Activated naive CD4-positive, alpha-beta T cell treated with anti-CD3 and anti-CD28 coated beads, Interleukin-2, amount 10 ng/mL, durations not matched to agents 7 days and 5 days (primary cell): ENCODE measurements at places on chromosomes 2 and 18.

GRCh38 chr2:30584116-30584515, 137.1 kb downstream of the LCLAT1 start:
- no peaks in the 10 kb centered on the region for H3K4me1 ChIP-seq
- DNase-seq, result no peak
- H3K4me3 ChIP-seq, result no peak overlapping the region
- peaks cover 12% of the 10 kb centered on the region for H3K36me3 ChIP-seq

DNA sequence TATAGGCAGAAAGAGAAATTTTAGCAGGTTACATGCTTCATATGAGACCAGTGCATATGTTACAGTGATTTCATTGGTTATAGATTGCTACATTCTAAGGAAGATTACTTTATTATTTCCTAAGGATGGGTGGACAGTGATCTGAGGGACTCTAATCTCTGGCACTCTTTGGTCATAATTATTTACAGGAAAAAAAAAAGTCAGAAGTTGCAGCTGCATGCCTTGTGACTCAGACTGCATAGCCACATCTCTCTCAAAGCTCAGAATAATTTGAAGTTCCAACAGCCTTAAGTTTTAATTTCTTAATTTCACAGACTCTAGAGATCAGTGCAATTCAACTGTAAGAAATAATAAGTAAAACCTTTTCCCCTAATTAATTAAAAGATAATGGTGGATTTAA, 27.1 kb upstream of the BARD1 start:
- peaks cover 7% of the 10 kb centered on the region for H3K27me3 ChIP-seq
- no peak overlapping the region for H3K4me3 ChIP-seq
- no peak for DNase-seq

- H3K27ac ChIP-seq, result no peak overlapping the region
- H3K36me3 ChIP-seq, result peaks cover 11% of the 10 kb centered on the region
- H3K4me1 ChIP-seq, result peaks cover 33% of the 10 kb centered on the region
- H3K27me3 ChIP-seq, result no peaks in the 10 kb centered on the region
Measured at GRCh38 chr2:101801496-101801895, 104.0 kb downstream of the MAP4K4 start.

DNA sequence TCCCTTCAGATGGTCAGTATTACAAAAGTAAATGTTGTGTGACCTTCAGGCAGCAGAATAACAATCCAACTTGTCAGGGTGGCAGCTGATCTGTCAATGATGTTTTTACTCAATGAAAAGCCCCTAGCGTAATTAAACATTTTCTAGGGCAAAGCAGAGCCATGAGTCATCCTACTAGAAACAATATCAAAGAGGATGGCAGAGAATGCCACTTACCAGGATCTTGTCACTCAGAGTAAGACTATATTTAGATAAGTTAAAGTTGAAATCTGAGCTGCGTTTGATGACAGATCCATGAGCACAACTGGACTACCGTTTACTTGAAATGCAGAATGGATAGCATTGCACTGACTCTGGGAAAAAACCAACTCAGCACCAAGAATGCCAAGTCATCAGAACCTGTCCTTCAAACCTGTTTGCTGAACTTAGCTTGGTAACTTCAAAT, 612.6 kb upstream of the ACVR2A start:
- H3K4me3 ChIP-seq, result no peak overlapping the region
- no peak overlapping the region for H3K27ac ChIP-seq
- H3K36me3 ChIP-seq, result no peaks in the 10 kb centered on the region
- no peaks in the 10 kb centered on the region for H3K27me3 ChIP-seq

DNA sequence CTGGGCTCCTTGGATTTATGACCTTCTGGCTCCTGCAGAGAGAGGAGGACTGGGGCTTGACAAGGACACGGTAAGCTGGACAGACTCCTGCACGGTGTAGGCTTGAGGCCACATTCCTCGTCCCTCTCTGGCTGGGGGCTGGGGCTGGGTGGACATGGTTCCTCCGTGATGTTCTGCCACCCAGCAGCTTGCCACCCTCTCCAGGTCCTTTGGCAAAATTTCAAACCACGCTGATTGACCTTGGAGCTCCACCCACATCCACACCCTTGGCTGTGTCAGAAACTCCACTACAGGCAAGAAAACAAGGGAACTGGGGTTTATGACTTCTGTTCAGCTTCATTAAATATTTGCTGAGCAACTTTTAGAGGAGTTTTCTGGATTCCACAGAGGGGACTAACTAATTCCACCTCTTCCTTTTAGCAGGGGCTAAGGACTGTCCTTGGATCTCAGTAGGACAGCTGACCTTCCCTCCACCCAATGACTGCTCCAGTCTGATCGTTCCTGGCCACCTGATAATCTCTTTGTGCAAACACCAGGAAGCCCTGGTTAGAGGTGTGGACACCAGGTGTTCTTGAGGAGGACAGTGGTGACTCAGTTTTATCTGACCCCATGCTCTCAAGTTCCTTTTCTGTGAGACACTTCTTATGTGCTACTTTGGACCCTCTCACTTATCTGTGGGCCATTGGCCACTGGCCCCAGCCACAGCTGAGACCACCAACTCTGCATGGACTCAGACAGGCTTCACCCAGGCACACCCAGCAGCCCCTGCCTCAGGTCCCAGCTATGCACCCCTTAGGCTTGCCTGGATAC, 29.3 kb downstream of the GPR55 start:
- peaks cover 80% of the 10 kb centered on the region for H3K27me3 ChIP-seq
- no peak for DNase-seq
- H3K4me3 ChIP-seq, result no peak overlapping the region
- H3K36me3 ChIP-seq, result no peaks in the 10 kb centered on the region
- H3K4me1 ChIP-seq, result peaks cover 20% of the 10 kb centered on the region
